PC-9 (cell line): ENCODE measurements at places on chromosomes 7 and 10.

DNA sequence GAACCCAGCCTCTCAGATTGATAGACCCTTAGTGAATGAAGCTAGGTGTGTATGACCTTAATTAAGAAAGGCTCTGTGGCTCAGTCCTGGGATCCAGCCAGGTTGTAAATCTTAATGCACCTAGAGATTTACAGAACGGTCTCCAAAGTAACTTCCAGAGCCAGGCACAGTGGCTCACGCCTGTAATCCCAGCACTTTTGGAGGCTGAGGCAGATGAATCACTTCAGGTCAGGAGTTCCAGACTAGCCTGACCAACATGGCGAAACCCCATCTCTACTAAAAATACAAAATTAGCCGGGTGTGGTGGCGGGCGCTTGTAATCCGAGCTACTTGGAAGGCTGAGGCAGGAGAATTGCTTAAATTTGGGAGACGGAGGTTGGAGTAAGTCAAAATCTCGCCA is 24.3 kb downstream of the CALHM2 start:
- DNase-seq: no peak

- no peak for DNase-seq
These were observed 814 bp upstream of the GPAM start for GRCh38 chr10:112184379-112184778.

DNA sequence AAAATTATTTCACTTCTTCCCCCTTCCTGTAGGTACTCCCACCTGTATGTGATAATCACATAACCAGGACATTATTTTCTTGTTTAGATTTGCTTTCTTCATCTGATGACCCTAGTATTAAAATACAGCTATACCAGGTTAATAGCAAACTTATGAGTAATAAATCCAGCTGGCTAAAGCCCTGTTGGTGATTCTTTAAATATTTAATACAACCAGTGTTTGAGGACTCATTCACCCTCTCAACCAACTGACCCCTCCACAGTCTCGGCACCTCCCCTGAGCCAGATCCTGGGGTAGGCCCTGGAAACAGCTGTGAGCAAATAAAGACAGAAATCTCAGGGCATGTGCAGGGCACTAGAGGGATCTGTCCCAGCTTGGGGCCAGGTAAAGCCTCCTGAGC is 58.5 kb downstream of the BLNK start:
- DNase-seq: no peak

GRCh38 chr7:128672927-128673517 is 930 bp downstream of the GARIN1A start:
- DNase-seq: no peak

DNA sequence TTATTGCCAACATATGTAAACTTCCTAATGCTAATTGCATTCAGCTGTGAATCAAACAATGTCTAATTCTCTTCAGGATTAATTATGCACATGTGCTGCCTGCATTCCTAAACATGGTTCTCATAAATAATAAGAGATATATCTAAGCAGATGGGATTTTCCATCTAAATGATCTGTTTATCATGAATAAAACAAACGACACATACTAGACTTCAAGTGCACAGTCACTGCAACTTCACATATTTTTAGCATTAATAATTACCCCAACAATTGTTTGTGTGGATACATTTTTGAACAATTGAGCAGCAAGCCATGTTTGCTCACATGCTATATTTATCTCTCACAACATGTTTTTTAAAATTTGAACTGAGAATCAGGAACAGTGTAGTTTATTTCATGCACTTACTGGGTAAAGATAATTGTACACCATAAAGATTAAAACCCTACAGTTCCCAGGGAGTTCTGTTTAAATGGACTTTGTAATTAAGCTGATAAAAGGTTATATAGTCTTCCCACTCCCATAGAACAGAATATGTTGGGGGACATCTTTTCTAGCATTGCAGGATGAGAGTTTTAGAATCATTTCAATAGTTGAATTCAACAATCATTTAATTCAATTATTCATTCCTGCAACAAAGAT is 378.5 kb downstream of the MDFIC start:
- no peak for DNase-seq

DNA sequence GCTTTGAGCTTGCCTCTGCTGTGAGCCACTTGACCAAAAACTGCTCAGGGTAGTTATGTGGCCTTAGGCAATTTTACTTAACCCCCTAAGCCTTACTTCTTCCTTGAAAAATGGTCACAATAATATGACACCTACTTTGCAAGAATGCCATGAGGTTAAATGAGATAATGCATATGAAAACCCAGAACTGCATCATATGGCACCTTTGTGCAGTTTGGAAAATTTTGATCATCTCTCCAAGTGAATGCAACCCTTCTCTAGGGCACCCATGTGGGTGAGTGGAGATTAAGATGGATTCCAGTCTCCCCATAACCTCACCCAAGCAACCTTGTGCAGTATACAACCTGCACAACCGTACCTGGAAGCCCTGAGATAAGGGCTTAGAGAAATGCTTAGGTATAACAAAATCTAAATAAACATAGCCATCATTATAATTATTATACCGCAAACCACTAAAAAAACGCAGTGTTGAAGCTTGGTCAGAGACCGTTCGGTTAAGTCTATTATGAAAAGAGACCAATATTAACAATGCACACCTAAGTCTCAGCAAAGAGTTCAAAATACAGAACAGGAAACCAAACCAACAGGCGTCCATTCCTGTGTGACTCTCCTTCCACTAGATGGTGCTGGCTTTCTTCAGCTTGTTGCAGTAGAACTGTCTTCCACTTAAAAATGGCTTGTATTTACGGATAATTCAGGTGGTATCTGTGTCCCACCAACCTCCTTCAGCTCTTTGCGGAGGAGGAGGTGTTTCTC is 21.0 kb upstream of the ASB15 start:
- DNase-seq: peak; percentile 36

DNA sequence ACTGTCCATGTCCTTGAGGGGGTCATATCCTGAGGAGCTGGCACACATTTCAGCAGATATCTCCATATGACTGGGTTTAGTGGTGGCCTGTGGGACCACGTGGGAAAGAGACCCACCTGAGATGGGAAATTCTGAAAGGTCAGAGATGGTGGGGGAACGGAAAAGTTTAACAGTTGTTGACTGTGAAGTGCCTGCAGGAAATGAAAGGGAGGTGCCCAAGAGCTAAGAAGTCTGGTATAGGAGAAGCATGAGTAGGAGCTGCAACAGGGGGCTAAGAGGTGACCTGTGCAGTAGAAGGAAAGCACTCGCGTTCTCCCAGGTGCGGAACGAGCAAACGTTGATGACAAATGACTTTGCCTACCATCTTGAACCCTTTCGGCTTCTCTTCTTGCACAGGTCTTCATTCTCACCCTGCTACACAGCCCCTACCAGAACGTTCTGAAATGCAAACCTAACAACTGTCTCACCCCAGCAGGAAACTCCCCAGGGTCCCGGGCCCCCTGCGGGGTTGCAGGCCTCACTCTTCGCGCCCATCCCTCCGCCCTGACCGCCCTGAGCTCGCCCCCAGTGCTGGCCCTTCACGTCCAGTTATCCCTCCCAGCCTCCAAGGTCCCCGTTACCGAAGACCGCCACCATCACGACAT is 9.8 kb upstream of the FXYD4 start:
- DNase-seq: no peak

GRCh38 chr10:43070121-43071085 is 6.5 kb upstream of the RET start:
- DNase-seq: no peak

- DNase-seq: no peak
These were observed 100.8 kb downstream of the C10orf90 start for GRCh38 chr10:126569513-126570244.

DNA sequence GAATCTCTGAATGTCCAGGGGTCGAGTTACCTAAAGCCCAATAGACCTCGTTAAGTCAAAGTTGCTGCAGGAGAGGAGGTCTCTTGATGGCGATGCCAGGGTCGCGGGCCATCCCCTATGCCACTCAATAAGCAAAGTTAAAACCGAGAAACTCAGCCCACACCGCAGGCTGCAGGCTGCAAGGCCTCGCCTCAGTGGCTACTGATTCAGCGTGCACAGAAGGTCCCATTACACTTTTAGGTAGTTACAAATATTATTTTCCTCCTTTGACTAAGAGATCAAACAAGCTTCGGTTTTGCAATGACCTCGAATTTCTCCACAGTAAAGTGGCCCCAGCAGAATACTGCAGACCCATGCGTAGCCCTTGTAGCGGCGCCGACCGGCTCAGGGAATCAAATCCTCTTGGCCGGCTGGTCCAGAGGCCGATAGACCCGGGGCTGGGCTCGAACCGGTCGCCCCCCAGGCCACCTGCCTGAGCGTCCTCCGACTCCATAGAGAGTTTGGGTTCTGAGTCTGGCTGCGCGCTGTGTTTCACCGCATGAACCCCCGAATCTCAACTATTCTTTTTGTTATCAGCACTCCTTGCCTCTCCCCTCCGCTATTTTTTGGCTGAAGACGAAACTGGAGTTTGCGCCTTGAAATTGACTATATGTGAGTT is 2.3 kb downstream of the C1QL3 start:
- DNase-seq: no peak

DNA sequence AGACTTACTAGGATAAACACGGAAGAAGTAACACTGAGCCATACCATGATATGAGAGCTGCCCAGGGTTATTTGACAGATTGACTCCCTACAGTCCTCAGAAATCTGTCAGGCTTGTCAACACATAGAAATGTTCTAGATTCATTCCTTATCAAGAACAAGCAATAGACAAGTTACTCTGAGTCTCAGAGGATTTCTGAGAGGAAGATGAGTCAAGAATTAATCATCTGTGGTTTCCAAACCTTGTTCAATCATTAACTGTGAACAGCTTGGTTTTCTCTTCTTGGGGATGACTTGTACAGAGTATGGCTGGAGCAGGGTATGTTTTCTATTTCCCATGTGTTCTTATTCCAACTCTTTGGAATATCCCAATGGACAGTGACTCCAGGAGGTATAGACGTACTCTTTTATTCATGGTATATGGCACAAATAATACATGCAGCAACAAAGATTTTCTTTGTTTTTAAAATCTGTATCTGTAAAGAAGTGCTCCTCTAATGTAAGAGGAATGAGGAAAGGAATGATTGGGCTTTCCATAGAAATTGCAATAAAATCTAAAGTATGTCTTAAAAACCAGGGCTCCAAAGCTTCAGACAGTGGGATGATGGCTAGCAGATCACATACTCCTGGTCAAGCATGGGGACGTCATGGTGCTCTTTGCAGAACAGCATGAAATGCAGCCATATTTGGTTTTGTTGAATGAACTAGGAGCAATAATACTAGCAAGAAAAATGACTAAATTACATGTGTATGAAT is 11.9 kb upstream of the SFR1 start:
- no peak for DNase-seq

DNA sequence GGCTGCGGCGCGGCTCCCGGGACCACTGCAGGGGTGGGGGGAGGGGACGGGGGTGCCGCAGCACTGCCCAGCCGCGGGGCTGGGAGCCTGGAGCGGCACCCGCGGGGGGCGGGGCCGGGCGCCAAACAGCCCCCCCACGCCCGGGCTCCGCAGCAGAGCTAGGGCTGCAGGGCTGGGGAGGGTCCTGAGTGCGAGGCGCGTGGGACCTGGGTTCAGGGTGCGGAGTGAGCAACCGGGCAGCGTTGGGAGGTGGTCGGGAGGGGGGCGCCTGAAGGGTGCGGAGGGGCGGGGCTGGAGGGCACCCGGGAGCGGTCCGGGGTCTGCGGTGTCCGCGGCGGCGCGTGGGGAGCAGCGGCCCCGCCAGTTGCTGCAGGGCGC is 528 bp downstream of the CAMK2G start:
- DNase-seq: no peak

GRCh38 chr10:124647421-124648130 is 96.6 kb downstream of the FAM53B start:
- no peak for DNase-seq

DNA sequence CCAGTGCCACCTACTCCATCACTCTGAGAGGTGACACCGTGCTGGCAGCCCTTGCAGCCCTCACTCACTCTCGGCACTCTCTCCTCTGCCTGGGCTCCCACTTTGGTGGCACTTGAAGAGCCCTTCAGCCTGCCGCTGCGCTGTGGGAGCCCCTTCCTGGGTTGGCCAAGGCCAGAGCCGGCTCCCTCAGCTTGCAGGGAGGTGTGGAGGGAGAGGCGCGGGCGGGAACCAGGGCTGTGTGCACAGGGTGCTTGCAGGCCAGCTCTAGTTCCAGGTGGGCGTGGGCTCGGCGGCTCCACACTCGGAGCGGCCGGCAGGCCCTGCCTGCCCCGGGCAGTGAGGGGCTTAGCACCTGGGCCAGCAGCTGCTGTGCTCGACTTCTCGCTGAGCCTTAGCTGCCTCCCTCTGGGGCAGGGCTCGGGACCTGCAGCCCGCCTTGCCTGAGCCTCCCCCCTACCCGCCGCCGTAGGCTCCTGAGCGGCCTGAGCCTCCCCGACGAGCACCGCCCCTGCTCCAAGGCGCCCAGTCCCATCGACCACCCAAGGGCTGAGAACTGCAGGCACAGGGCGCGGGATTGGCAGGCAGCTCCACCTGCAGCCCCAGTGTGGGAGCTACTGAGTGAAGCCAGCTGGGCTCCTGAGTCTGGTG is 48.7 kb upstream of the SLC35G1 start:
- DNase-seq: no peak

- DNase-seq: no peak
These were observed 51.9 kb downstream of the ASZ1 start for GRCh38 chr7:117375380-117375779.
